Thymus (tissue), 14 donors: ENCODE measurements at places on chromosomes 12 and 14.

DNA sequence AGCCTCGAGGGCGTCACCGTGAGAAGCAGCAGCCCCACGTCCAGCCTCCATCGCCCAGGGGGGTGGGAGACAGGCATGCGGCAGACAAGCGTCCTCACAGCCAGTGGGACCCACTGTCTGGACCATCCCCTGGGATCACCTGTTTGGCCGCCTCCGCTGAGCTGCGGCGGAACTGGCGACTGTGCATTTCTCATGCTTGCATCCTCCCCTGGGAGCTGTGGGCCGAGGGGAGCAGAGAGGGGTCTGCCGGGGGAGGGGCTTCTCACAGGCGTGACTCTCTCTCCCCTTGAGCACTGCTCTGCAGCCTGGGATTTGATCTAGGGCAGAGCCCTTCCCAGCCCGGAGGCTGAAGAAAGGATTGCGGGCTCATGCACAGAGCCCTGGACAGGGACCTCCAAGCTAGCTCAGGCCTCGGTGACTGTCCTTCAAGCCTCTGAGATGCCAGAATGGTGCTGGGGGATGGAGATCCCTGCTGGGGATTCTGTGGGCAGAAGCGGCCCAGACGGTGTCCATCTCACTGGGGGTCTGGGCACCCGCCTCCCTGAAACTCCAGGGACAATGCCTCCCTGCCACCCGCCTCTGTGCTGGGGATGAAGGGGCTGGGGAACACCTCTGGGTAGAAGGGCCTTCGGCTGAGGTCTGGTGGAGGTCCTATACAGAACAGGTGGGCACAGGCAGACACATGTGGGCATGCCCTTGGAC is 61.1 kb downstream of the PRIMA1 start:
- DNase-seq, result no peak

DNA sequence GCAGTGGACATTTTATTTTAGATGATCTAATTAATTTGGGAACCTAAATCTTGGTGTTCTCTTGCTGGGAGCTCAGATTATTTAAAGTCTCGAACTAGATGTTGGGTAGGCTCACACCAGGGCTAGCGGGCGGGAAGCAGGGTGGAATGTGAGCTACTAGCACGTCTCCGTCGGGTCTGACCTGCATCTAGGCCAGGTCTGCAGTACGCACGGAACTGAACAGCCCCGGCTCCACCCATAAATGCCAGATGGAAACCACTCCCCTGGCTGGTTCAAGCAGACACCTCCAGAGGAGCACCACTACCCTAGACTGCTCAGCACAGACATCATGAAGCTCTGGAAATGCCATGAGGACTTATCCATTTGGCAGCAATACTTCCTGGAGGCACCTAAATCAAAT is 10.3 kb downstream of the ZNF605 start:
- no peak for DNase-seq

- DNase-seq, result no peak
These were observed 14.9 kb downstream of the LTA4H start for GRCh38 chr12:96020314-96021003.

GRCh38 chr12:9636851-9637206 is 29.1 kb upstream of the KLRB1 start:
- no peak for DNase-seq

GRCh38 chr14:20631880-20632389 is 9.6 kb downstream of the OR6S1 start:
- no peak for DNase-seq

DNA sequence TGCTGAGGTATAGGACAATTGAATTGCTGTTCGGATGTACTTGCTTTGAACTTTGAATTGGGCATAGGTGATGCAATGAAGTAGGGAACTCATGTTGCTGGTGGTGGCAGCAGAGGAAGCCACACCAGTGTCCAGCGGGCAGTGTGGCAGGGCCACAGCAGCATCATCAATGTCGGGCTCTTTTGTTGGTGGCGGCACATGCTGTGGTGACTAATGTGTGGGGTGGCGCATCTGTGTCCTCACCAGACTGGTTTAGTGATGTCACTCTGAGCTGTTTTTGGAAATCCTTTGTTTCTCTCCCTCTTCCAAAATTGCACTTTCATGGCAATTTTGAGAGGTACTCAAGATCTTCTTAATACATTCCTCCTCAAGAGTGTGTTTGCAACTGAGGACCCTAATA is 187.6 kb downstream of the ETNK1 start:
- no peak for DNase-seq

GRCh38 chr14:71165121-71166031 is 258.1 kb downstream of the PCNX1 start:
- no peak for DNase-seq

DNA sequence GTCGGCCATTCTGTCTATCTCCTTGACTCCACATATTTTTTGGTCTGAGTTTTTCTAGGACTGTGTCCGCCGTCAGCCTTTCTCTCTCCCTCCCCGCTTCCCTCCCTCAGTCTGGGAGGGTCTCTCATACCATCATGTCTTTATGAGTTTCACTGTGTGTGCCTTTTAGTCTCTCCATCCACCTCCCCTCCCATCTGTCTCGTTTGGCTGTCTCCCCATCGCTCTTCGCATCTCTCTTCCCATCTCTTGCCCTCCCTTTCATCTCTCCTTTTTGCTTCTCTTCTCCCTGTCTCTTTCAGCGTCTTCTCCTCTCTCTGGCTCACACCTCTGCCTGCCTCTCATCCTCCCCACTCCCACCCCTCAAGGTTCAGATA is 6.9 kb upstream of the CISTR start:
- no peak for DNase-seq

- DNase-seq, result no peak
These were observed 5.9 kb downstream of the LRRC9 start for GRCh38 chr14:59925797-59926196.

- DNase-seq, result peak; percentile 36
These were observed 126.8 kb upstream of the NCOR2 start for GRCh38 chr12:124694250-124694649.

DNA sequence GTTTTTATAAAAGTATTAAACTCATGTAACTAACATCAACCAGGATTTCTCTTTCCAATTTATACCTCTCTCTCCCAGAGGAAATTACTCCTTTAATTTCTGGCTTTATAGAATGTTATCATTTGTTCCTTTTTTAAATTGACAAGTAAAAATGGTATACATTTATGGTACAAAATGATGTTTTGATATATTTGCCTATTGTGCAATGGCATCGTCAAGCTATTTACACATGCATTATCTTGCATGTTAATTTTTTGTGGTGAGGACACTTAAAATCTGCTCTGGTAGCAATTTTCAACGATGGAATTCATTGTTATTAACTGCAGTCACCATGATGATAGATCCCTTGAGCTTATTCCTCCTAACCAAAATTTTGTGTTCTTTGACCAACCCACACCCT is 149.0 kb upstream of the NAV3 start:
- DNase-seq, result no peak

DNA sequence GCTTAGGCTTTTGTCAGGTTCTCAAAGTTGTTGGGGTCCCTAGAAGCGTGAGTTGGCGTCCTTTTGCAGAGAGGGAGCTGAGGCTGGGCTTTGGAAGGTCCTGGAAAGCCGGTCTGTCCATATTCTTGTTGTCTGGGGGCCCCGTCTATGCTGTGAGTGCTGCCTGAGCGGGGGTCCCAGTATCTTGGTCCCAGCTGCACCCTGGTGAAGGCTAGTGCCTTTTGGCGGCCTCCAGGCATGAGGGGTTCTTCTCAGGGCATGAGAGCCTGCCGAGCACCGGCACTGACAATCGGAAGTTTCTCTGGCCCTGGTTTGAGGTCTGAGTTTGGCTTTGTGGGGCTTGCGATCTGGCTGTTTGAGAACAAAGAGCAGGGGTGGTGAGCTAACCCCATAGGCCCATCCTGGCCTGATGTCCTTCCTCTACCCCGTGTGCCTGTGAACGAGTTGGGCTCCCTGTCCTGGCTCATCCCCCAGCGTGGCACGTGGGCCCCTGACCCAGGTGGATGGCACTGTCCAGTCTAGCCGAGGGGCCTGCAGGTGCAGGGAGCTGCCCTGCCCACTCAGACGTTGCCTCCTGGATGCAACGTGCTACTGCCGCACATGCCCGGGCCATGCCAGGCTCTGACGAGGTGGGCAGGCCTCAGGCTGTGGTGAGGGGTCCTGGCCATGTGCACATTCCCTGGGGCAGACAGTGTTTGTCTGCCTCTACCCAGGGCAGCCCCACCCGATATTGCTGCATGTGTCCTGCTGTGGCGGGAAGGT is 3.9 kb downstream of the CEP170B start:
- no peak for DNase-seq

GRCh38 chr12:127241072-127241817 is 1025.7 kb upstream of the TMEM132C start:
- no peak for DNase-seq

DNA sequence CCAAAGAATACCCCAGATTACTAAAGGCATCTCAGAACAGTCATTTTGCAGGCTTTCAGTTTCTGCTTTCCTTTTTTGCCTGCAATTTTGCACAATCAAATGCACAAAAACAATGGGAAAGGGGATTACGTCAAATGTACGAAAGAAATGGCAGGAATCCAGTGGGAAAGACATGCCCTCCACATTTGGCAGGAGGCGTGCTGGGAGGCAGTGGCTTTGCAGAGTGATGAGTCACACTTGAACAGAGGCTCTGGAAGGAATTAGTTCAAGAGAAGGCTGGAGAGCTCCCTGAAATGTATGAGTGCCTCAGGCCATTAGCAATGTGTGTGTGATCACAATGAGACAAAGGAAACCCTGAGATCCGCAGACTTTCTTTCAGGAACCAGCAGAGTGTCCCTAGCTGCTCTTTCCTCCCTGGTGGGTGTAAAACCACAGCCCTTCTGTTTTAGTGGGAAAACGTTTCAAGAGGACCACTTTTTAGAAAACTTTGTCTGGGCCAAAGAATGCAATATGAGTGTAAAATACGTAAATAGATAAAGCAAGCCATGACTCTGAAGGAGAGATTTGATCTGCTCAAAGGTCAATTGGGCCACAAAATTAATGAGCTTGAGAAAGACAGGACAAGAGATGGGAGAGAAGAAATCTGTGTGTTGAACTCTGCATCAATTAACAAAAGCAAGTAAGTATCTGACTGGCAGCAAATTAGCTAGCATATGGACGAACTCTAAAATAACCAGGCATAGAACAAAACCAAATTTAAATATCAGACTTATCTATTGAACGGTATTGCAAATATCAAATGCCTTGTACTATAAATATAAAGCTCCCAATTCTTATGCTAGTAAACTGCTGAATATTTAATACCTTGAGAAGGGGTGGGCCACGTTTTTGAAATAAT is 155.4 kb upstream of the PDE3A start:
- no peak for DNase-seq

- DNase-seq, result no peak
These were observed 53.0 kb upstream of the RPH3A start for GRCh38 chr12:112738531-112738930.

- peak; percentile 4 for DNase-seq
These were observed 185.8 kb downstream of the EGLN3 start for GRCh38 chr14:33764876-33765650.

GRCh38 chr12:90871726-90872096 is 83.3 kb downstream of the CCER1 start:
- DNase-seq, result no peak

DNA sequence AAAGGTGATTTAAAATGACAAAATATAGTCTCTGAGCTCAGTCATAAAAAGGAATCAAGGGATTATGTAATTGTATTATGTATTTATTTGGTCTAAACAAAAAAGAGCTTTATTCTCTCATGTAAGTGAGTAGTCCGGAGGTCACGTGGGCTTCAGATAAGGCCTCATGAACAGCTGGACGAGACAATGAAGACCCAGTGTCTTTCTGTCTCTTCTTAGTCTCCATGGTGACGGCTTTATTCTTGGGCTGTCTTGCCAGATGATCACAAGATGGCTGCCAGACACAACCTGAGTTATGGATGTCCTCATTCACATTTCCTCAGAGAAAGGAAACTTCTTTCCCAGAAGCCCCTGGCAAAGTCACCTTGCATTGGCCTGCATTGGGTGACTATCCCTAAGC is 98.6 kb downstream of the ARF6 start:
- DNase-seq, result no peak

- no peak for DNase-seq
These were observed 8.9 kb downstream of the MSRB3 start for GRCh38 chr12:65287426-65287825.

DNA sequence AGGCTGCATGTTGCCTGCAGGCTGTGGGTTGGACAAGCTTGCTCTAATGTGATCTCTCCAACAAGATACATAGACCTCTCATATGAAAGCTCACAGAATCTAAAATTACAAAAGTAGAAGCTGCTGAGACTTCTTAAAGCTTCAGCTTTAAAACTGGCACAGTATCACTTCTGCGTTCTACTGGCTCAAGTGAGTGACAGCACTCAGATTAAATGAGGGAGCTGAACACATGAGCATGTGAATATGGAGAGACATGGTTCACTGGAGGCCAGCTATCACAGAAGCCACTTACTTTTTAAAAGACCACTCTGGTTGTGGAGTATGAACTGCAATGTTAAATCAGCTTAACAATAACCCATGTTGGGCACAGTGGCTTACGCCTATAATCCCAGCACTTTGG is 29.1 kb upstream of the ANO6 start:
- no peak for DNase-seq

DNA sequence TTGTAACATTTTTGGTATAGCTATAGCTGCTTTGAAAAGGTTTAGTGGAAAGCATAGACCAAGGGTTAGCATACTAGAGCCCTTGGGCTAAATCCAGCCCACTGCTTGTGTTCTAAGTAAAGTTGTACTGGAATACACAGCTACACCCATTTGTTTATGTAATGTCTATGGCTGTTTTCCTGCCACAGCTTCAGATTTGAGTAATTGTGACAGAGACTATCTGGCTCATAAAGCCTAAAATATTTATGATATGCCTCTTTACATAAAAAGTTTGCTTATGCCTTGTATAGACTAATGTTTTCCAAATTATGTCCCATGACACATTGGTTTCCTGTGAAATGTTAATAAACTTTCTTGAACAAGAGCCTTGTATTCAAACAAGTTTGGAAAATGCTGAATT is 234.8 kb upstream of the ATP2B1 start:
- no peak for DNase-seq

- DNase-seq, result no peak
These were observed 140.6 kb downstream of the EPS8 start for GRCh38 chr12:15648558-15648957.

- no peak for DNase-seq
These were observed 214.9 kb upstream of the HMGA2 start for GRCh38 chr12:65609359-65609771.
